ENCODE measurements at places on chromosomes 5 and 9. TPM values are rescaled to one million over a fixed set of nuclear protein-coding genes. Genes with fewer than 3 reads are reported as not detected.

TRPM3 gene
- total RNA-seq, result 2.4 TPM

GPX8 gene
- 38.0 TPM for total RNA-seq

CDX1 gene
- total RNA-seq, result not detected

PCDHB5 gene
- total RNA-seq, result 14.6 TPM

DNA sequence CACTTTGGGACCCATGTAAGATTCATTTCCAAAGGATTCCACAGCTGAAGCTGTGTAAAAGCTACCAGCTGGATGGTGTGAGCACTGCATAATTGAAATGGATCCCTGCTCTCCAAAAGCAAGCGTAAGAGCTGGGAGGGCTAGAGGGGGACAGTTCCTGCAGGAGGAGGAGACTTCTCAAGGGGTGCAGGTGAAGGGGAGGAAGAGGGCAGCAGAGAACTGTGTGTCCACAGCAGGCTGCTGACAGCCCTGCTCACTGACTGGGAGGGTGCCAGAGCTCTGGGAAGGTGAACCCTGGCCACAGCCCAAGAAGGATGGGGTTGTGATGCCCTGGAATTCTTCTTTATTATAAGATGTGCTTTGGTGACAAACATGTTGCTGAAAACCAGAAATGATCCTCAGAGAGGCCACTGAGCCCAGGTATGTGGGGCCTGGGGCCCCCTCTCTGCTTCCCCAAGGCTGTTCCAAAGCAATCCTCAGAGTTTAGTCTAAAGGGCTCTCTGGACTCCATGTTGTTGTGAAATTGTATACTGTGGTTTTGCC, 112.8 kb upstream of the SLC25A48 start:
- no peaks in the 10 kb centered on the region for H3K36me3 ChIP-seq
- DNase-seq, result no peak
- peaks cover 4% of the 10 kb centered on the region for H3K4me1 ChIP-seq
- H3K27me3 ChIP-seq, result no peaks in the 10 kb centered on the region

DNA sequence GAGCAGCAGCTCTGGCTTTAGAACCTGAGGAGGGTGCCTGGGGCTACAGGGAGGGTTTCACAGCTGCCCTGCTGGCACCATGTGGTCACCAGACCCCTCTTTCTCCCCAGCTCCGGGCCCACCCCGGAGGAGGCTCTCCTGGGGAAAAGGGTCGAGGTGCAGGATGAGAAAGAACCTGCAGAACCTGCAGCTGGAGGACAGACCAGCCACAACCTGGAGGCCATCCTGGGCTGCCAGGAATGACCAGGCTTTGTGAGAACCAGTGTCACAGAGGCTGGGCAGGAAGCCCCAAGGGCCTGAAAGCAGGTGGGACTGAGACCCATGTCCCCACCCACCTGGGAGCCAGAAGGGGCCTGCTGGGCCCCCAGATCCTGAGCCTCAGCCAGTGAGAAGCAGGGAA, 23.0 kb downstream of the SEMA4D start:
- H3K4me3 ChIP-seq, result no peak overlapping the region
- DNase-seq, result no peak
- no peaks in the 10 kb centered on the region for H3K4me1 ChIP-seq
- H3K36me3 ChIP-seq, result no peaks in the 10 kb centered on the region

GRCh38 chr5:140049205-140049604, 6.1 kb upstream of the NRG2 start:
- H3K4me1 ChIP-seq, result peaks cover 3% of the 10 kb centered on the region
- no peak overlapping the region for H3K4me3 ChIP-seq
- no peaks in the 10 kb centered on the region for H3K27me3 ChIP-seq

DNA sequence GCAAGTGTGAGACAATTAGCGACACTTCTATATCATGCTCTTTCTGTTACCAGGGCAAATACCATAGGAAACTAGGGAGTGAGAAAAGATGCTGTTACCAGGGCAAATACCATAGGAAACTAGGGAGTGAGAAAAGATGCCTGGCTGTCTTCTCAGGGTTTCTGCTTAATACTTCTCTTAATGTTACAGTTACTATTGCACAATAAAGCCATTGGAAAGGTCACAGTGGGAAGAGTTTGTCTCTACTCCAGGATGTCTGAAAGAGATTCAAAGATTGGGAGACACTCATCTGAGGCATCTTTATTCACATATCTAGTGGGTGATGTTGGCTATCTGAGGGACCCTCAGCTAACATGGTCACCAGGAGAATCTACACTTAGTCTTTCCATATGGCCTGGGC, 431.7 kb upstream of the POU5F2 start:
- H3K36me3 ChIP-seq, result no peaks in the 10 kb centered on the region
- H3K4me3 ChIP-seq, result no peak overlapping the region
- no peaks in the 10 kb centered on the region for H3K4me1 ChIP-seq
- no peak for DNase-seq

GRCh38 chr5:159765135-159765433, 151.2 kb upstream of the ADRA1B start:
- H3K27me3 ChIP-seq, result no peaks in the 10 kb centered on the region
- H3K4me3 ChIP-seq, result no peak overlapping the region
- H3K36me3 ChIP-seq, result no peaks in the 10 kb centered on the region
- H3K27ac ChIP-seq, result no peak overlapping the region
- no peaks in the 10 kb centered on the region for H3K4me1 ChIP-seq
